Activated CD4-positive, alpha-beta T cell treated with anti-CD3 and anti-CD28 coated beads, Interleukin-2, amount 50 U/mL, for 4 hours (primary cell): ENCODE measurements at places on chromosomes 4 and X.

- peak; percentile 19 for DNase-seq
Observed at GRCh38 chr4:37889849-37890800, 759 bp upstream of the TBC1D1 start.

DNA sequence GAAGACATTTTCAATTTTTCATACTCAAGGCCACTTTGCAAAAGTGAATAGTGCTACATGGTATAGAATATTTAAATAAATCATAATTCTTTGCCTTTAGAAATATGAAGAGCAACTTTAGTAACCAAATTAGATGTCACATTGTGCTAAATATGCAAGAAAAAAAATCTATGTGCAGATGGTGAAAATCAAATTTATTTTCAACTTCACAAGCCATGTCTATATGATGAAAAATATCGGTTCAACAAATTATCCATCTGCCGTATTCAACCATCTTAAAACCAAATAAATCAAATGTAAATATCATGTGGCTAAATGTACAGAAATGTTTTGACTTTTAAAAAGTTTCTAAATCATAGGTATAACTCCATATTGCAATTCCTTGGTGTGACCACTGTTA, 398.2 kb downstream of the PABPC4L start:
- no peak for DNase-seq

- DNase-seq: no peak
Observed at GRCh38 chr4:2686379-2687265, 69.5 kb downstream of the TNIP2 start.

- no peak for DNase-seq
Observed at GRCh38 chr4:106048250-106048971, 153.1 kb downstream of the NPNT start.

- no peak for DNase-seq
Observed at GRCh38 chrX:50211510-50211909, 6.9 kb downstream of the CCNB3 start.

GRCh38 chrX:119229253-119229615, 6.9 kb upstream of the PGRMC1 start:
- no peak for DNase-seq
